CD4-positive, alpha-beta T cell treated with Interferon gamma for 1 hour (primary cell): ENCODE measurements at places on chromosomes 11 and 22.

DNA sequence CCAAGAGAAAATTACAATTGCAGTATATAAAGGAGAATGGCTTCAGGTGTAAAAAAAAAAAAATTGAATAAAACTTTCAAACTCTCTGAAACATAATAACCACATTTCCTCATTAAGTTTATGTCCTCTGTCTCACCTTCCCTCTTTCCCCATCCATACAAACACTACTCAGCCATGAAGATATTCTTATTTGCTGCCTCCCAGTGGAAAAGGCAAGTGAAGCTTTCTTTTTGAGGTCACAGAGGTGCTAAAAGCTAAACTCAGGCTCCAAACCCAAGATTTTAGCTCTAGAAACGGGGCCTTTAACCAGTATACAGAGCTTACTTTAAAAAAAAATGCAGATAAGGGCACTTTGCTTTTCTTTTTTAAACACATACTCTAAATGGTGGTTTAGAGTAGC is 1568.5 kb downstream of the FAM181B start:
- no peak for DNase-seq

DNA sequence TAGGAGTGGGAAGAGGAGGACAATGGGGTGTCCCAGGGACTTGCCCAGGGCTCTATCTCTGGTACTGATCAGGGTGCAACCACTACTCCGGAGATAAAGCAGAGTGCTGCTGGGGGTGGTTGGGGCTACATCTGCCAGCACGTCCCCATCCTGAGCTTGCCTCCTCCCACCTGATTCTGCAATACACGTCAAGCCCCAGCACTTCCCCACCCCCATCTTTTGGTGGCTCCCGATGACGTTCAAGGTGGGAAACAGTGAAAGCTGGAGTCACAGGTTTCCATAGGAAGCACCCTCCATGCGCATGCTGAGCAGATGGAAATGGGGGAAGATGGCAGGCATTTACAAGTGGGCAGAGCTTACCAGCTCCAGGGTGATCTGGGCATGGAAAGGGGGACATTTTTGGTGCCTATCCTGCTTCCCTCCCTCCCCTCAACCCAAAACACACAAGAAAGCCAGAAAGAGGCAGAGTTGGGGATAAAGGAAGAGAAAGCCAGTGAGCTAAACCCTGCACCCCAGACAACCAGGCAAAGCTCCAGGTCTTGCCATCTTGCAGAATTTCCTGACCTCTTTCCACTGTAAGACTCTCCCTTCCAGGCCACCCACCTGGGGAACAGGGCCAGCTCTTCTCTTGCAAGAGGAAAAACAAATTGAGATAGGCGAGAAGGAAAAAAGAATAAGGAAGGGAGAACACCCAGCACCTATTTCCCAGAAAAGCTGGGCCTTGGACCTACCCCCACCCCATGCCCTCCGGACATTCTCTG is 15.8 kb downstream of the SYT7 start:
- no peak for DNase-seq

GRCh38 chr11:99554232-99554903 is 533.6 kb downstream of the CNTN5 start:
- no peak for DNase-seq

DNA sequence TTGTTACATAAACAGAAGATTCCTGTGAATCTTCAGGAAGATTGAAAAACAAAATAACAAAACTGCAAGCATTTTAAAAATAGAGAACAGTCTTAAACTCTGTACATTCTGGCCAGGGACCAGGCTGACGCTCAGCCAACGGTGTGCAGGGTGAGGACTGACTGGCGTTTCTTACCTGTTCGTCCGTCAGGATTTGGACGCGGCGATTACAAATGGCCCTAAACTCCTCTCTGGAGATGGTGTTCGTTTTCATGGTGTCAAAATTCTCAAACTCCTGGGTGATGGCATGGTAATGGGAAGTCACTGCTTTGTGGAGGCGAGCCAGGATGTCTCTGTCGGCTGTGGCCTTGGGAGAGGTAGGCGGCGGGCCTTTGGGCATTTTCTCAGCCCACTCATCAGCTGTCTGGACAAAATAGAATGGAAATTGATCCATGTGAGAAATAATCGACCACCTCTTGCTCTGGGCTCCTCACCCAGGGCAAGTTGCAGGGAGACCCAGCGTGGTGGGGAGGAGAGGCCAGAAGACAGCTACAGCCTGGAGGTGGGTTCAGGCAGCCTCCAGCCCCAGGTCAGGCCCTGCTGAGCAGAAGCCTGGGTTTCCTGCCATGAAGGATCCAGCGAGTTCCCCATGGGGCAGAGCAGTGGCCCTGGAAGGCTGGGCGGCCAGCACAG is 143.0 kb downstream of the MPPED1 start:
- DNase-seq = no peak

DNA sequence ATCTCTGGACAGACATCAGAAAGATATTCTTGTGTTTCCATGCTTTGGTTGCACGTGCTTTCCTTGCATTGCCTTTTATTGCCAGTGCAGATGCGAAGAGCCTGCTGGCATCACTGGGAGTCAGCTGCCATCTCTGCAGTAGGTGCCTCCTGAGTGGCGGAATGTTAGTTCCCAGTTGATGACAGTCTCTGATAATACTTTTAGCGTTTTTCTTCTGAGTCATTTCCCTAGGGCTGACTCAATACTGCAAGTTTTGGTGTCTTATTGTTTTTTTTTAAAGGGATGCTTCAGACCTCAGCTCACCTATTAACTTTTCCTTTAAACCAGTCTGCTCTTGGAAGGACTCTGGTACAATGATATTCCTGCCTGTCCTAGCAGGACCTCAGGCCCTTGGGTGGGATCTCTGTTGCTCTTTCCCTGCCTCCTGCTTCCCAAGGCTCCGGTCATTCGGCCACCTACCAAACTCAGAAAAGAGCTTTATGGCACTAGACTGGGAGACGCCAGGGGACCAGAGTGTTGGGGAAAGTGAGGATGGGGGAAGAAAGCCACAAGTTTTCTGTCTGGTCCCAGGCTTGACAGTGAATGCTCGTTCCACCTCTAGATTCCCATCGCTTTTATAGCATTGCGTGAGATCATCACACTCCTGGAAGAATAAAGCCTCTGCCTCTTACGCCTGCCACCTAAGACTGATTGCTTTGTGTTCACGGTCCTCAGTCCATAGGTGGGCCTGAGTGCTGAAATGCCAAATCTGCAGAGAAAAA is 308.7 kb downstream of the DDX10 start:
- DNase-seq = no peak

DNA sequence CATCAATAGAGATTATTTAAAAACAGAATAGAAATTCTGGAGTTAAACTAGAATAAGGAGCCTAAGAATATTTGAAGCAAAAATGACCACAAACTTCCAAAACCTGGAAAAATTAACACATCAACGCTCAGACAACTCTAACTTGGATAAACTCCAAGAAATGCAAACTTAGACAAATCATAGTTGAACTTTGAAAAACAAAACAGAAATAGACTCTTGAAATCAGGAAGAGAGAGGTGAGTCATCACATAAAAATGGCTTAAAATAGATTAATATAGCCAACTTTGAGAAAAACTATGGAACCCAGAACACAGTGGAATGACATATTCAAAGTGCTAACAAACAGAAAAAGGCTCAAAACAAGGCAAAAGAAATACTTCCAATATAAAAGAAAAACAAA is 974.2 kb downstream of the JRKL start:
- DNase-seq = no peak

GRCh38 chr11:134580610-134580975 is 168.6 kb upstream of the B3GAT1 start:
- DNase-seq = no peak

- DNase-seq = no peak
Observed at GRCh38 chr11:79200398-79201070, 240.3 kb downstream of the TENM4 start.
